LHCN-M2 (cell line): ENCODE measurements at places on chromosomes 6 and 20. TPM values are rescaled to one million over a fixed set of nuclear protein-coding genes. Genes with fewer than 3 reads are reported as not detected.

DNA sequence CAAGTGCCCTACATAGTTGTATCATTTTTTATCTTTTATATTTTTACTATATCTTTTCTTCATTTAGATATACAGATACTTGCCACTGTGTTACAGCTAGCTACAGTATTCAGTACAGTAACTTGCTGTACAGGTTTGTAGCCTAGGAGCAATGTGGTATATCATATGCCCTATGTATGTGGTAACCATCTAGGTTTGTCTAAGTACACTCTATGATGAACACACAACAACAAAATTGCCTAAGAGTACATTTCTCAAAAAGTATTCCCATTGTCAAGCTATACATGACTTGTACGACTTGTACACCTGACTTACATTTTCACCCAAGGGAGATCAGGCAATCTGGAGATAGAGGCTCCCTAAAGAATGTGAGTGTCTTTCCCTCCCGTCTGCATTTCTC is 8.2 kb downstream of the ELOVL5 start:
- no peak for DNase-seq

DNA sequence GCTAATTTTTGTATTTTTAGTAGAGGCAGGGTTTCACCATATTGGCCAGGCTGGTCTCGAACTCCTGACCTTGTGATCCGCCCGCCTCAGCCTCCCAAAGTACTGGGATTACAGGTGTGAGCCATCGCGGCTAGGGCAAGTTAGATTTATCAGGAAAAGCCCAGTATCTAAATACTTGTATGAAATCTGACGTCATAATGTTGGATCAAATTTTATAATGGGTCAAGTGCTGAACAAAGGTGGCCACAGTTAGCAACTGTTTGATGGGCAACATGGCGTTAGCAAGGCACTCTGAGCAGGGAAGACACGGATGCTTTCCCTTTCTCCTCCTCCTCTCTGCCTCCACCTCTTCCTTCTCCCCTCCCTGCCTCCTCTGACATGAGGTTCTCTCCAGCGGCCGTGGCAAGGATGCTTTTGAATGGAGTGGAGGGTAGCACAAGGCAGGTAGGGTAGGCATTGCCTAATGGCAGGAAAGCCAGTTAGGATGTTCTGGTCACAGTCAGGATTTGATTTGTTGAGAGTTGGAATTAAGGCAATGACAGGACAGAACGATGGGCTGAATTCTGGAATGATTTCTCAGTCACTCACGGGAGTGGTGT is 149.6 kb downstream of the BCAS1 start:
- no peak for DNase-seq

DNA sequence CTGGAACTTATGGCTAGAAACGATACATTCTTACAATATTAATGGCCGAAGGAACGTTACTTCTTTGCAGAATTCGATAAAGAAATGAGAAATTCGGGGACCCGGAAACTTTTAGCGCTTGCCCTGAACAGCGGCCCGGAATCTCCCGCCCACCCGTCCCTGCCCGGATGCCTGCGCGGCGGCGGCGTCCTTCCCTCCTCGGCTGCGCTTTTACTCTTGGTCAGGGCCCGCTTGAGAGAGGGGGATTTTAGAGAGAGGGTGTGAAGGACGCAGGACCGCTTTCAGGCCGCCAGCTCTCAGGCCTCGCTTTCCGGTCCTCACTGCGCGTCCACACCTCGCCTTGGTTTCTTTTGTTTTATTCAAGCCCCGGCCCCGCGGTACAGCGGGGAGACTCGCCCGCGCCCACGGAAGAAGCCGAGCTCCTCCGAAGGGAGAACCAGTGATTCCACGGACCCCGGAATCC is 243.7 kb downstream of the ARID1B start:
- DNase-seq = peak; percentile 70

GRCh38 chr20:59954718-59955117 is 3.5 kb upstream of the CDH26 start:
- no peak for DNase-seq

DNA sequence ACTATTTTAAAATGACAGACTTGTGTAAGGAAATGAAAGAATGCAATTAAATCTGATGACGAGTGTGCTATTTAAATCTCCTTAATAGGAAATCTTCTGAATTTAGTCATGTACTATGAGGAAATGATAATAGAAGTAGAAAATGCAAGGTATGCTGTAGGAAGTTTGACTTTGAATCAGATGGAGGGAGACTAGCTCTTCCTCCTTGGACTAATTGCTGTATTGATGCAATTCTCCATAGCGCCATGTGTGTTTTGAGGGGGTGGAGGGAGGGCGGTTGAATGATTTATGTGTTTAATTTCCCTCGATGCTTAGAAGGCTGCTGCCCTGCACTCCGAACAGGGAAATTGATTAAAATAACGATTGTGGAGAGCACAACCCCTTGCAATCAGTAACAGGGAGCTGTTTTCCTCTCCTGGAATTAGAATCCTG is 214.4 kb upstream of the PRND start:
- DNase-seq = peak; percentile 65

GRCh38 chr6:167835260-167835659 is 8.5 kb downstream of the AFDN start:
- DNase-seq = no peak

DNA sequence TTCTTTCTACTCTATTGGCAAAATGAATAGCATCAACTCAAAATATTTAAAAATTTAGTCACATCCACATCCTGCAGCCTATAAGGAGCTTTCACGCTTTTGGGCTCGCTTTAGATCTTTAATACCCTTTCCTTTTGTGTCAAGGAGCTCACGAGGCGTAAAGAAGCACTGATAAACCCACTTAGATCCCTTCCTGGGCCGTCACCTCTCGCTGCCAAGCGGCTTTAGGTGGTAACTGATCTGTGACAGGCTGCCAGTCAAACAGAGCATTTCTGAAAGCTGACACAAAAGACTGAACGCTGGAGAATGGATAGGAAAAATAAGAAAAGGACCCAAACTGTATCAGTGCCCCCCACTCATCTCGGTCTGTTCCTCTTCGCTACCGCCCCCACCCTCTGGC is 385.7 kb upstream of the MMS22L start:
- DNase-seq = no peak

DNA sequence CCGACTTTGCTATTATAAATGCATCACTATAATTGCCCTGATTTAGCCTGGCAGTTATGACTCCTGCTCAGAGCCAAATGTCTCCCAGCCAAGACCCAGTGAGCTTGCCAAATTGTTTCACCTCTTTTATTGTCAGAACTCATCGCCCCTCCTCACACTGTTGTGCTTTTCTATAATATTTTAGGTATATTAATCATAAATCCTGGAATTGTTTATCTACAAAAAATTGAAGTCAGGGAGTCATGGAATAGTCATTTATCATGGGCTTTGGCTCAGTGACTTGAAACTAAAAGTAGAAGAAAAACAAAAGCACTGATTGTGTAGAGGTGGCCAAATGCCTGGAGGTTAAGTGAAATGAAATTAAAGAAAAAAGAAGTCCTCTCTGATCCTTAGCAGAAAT is 85.6 kb downstream of the PFDN4 start:
- DNase-seq = no peak

DNA sequence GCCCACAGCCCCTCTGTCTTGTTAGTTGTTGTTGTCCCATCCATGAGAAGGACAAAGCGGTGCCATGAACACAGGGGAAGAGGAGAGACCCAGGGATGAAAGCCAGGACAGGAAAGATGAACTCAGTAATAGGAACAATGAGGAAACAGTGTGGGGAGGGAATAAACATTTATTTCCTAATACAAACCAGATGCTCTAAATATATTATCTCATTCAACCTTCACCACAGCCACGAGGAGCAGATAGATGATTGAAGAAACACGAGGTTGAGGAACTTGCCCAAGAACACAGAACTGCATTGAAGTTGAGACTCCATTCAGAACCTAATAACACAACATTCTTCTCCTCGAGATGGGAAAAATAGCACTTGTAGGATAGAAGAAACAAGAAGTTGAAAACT is 53.0 kb upstream of the AIG1 start:
- no peak for DNase-seq

GRCh38 chr6:11043961-11044711 is at the start of gene ELOVL2:
ELOVL2 (minus strand) TSS chr6:11044305; CDS start chr6:11044230, 75 bp downstream.
- no peak for DNase-seq

GRCh38 chr20:37355252-37356180 is 9.6 kb downstream of the SRC start:
- no peak for DNase-seq

DNA sequence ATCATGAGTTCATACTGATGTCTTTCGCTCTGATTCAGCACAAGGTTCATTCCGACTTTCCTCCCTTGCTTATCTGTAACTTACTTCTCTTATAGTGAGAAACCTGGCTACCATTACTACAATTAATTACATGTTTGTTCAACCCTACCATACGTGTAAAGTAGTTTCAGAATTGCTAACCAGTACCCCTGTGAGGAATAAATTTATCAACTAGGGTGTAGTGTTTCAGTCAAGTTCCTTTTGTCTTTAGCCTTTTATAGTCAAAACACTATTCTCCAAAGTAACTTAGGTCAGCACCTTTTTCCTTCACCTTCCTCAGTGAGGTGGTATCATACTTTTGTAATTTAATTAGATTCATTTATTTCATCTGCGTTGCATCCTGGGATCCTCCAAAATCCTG is 64.9 kb downstream of the MAP3K4 start:
- no peak for DNase-seq

- DNase-seq = no peak
Observed at GRCh38 chr20:59817406-59817805, 116.0 kb downstream of the SYCP2 start.

- DNase-seq = no peak
Observed at GRCh38 chr20:53346335-53346648, 247.3 kb downstream of the ZNF217 start.

DNA sequence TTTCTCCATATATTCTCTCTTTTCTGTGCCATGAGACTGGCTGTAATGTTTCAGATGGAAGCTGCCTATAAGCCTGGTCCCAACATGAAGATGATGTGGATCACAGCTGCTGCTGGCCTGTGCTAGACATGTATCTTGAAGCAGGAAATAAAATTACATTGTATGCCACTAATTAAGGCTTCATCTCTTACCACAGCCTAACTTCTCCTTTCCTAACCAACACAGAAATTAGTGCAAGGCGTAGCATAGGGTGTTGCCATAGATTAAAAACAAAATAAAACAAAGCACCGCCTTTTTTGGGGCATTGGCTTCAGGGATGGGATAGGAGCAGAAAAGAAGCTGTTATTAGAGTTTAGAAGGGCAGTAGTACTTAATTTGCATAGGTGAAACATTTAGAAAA is 4.7 kb upstream of the SLC17A4 start:
- no peak for DNase-seq

Gene POM121L2
- not detected in 2 replicates for total RNA-seq

Gene RBM38
- total RNA-seq = 7.4 and 8.6 TPM in 2 replicates

Gene CNKSR3
- 4.4 and 5.6 TPM in 2 replicates for total RNA-seq
